Brain microvascular endothelial cell (primary cell): ENCODE measurements at places on chromosomes 4 and X.

DNA sequence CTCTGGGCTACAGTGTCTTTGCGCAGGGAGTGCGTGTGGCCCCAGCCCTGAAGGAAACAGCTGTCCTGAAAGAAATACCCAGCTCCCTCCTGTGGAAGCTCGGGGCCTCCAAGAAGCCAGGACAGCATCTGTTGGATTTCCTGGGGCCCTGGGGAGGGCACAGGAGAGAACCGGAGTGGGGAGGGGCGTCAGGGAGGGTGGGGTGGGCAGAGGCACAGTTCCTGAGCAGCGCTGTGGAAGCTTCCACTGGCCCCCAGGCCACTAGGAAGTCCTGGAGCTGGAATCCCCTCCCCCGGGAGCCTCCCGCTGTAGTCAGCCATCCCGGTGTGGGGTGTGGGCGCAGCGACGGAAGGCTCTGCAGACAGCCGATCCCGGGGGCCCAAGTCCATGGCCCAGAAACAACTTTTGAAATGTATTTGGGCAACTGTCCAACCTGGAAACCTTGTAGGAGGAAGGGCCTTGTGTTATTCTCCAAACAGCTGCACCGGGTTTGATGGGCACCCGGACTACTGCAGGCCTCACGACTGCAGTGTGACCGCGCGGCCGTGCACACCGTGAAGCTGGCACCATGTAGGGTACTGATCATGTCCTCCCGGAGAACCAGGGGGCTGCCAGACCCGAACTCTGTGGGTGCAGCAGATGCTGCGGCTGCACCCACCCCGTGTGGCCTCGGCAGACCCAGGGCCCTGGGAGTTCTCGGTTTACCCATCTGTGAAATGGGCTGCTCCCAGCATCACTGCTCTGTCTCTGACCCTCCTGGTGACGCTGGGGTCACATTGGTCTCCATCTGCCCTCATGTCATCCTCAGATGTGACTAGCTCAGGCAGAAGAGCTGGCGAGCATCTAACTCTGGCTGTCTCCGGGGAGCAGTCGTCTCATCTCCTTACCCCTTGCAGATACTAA, 68.5 kb upstream of the HMX1 start:
- DNase-seq = no peak

GRCh38 chr4:152708361-152708760, 28.6 kb upstream of the TMEM154 start:
- no peak for DNase-seq

DNA sequence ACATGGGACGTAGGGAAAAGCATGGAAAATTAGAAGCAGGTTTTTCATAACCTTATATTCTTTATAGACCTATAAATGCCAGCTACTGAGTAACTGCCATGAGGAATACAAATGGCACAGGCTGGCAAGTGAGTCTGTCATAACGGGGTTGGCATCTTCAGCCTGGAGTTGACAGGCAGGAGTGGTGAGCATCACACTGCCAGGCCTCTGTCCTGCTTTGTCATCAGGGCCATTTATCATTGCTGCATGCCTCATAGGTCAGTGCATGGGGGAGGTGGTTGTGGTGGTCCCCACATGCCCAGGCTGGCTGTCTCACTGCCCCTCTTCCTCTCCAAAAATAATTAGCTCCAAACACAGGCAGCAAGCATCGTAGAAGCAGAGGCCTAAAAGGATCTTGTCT, 72.5 kb downstream of the LNX1 start:
- DNase-seq = no peak

- DNase-seq = no peak
Measured at GRCh38 chr4:174690665-174691064, 138.4 kb downstream of the GLRA3 start.

DNA sequence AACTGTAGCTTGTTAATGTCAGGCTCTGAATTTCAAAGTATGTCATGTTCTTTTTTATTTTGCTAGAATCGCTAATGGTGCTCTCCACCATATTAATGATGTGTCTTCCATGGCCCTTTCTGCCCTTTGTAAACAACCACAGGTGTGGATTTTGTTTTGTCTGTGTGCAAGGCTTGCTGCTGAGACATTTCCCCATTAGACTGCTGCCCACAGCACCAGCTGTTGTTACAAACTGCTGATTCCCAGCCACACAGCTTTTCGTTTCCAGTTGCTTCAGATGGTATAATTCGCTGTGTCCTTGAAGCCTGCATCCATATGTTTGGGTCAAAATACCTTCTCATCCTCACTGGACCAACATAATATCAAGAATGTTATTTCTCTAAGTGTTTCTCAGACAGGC, 32.8 kb downstream of the KCNIP4 start:
- DNase-seq = no peak
